ENCODE measurements at places on chromosomes 3 and 15. TPM values are rescaled to one million over a fixed set of nuclear protein-coding genes. Genes with fewer than 3 reads are reported as not detected.

DNA sequence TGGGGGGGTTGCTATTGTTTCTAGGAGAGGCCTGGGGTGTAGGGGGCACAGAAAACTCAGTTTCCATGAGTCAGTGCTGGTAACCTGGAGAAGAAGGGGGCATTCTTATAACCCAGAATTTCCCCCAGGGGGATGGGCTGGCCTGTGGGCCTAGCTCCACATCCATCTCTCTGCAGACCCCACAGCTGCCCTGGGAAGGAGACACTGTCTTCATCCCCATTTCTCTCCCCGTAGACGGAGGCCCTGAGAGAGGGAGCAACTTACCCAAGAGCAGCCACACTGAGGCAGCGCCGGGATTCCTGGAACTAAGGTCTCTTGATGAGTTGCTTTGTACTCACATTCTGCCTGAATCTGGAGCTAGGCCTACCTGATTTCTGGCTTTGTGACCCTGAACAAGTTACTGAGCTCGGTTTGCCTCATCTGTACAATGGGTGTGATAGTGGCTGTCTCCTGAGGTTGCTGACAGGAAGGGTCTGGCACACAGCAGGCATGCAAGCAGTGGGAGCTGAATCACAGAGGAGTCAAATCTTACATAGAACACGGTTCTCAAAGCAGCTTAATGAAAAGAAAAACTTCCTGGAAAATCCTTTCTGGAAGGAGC is 55.0 kb upstream of the LCTL start:
- no peak for DNase-seq

GRCh38 chr3:173902401-173902800 is 504.9 kb downstream of the NLGN1 start:
- no peak for DNase-seq

- no peak for DNase-seq
These were observed 559.0 kb downstream of the PDCD6IP start for GRCh38 chr3:34357461-34357860.

DNA sequence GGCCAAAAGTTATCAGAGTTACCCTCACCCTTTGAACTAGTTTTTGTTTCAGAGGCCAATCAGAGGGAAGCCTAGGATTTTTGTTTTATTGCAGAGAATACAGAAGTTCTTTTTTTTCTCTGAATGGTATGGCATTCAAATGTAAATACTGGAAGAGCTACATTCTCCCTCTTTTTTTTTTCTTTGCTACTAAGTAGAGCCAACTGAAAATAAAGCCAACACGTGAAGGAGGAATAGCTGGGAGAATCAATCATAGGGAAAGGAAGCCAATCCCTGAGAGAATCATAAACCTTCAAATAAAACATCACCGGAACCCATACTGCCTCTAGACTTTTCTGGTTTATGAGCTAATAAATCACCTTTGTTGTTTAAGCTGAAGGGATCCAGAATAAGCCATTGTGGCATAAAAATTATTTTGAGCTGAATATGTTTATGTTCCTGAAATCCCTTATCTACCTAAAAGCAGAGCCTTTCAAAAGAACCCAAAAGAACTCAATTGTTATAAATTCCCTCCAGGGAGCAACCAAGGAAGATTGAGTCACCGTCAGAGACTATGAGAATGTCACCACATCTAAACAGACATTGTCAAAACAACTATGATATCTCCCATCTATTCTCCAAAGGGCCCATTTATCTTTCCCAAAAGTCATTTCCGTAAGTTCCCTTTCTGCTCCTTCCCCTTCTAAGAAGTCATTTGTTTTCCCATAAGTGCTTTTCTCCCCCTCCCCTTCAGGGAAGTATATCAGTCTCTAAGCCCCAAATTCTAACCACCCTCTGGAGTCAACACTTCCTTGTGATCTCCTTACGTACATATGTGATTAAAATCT is 3.8 kb upstream of the ZNF280D start:
- DNase-seq: no peak

DNA sequence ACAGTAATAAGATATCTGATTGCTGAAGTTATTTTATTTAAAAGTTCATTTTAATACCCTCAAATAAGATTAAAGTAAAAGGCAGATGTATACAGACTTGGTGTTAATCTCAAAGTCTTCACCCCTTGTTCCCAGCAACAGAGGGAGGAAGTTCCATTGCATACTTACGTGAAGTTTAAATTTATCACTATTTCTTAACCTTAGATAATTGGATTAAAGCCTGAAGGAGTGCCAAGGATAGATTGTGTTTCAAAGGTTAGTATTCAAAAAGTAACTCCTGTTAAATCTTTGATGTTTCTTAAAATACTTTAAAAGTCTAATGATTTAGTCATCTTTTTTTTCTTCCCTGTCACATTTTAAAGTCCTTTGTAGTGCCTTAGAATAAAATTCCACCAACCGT is 39.3 kb downstream of the ATP1B3 start:
- no peak for DNase-seq

- peak; percentile 65 for DNase-seq
These were observed 34.5 kb downstream of the GPR171 start for GRCh38 chr3:151168269-151169094.

- no peak for DNase-seq
These were observed 13.8 kb downstream of the XIRP1 start for GRCh38 chr3:39178553-39178952.

GRCh38 chr3:122835590-122835989 is 40.7 kb downstream of the SLC49A4 start:
- no peak for DNase-seq

DNA sequence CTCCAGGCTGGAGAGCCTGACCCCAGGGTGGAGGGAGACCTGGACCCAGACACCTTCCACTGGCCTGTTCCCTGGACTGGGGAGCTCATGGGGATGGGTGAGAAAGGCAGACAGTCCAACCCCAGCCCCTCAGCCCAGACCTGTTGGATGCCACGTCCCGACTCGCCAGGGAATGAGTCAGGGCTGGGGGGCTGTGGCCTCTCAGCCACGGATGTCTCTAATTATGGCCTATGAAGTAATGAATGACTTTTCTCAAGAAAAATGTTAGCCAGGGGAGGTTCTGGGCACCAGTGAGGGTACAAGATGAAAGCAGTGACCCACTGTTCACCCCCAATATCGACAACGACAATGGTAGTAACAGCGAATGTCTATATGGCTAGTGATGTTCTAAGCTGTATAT is 107.0 kb upstream of the RPL32 start:
- no peak for DNase-seq

DNA sequence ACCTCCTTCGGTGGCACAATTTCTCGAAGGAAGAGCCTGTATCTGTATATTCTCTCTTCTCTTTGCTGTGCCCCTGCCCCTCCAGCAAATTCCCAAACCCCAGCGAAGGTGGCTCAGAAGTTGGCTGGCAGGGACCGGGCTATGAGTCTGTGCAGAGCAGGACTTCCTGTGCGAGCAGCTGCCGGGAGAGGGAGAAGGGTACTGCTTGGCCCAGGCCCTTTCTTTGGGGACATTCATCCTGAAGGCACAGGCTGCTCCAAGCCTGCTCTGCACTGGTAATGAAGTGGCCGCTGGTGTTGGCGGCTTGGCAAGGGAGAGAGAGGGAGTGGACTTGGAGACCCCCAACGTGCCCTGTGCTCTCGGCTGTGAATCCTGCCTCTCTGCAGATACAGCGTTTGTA is 1.5 kb downstream of the SLC6A11 start:
- no peak for DNase-seq

DNA sequence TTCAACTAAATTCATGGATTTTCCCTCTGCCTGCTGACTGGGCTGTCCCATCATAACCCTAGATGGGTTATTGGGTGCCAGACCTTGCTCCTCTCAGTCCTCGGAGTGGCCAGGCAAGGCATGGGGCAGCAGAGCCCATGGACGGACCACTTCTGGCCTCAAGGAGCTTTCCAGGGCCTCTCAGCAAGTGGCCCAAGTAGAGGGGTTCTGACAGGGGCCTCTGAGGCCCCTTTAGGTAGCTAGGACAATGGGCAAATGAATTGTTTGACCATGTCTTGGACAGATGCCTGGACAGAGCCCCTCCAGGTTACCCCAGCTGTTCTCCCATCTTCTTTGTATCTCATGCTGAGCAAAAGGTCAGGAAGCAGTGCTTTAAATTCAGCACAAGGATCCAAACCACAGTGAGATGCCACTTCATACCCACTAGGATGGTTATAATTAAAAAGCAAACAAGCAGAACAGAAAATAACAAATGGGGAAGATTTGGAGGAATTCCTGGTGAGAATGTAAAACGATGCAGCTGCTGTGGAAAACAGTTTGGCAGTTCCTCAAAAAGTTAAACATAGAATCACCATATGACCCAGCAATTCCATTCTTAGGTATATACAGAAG is 61.6 kb downstream of the SPSB4 start:
- no peak for DNase-seq

- no peak for DNase-seq
These were observed 43.6 kb downstream of the BLM start for GRCh38 chr15:90760661-90761232.

DNA sequence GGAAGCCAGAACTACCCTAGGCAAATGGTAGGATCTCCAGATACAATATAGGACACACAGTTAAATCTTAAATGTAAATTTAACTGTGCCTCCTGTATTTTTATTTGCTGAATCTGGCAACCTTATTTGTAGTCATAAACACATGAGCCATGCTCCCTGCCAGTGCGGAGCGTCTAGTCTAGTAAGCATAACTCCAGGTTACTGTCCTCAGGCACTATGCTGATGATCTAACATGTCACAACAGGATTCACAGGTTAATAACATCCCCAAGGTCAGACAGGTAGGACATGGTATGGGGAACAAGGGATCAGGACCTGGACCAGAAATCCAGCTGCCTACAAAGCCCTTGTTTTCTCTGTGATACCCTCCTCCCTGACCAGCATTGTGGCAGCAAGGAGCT is 305.1 kb downstream of the CACNA2D3 start:
- DNase-seq: no peak

- no peak for DNase-seq
These were observed 68.5 kb downstream of the PLCH1 start for GRCh38 chr3:155676252-155676981.

DNA sequence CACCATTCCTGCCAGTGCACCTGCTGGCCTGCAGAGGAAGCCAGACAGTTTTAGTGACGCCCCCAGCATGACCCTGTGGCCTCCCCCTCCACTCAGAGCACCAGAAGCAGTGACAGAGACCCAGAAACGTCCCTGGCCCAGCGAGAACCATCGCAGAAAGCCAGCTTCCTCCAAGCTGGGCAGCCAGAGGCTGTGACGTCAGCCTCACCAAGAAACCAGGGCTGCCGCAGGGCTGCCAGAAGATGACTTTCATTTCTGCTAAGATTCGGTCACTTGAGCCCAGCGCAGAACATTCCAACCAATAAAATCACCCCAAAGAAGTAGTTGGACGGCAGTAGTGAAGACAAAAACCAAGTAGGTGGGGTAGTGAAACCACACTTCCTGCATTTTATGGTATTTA is 29.6 kb upstream of the RPL32 start:
- no peak for DNase-seq

GRCh38 chr3:171768281-171768900 is 41.9 kb downstream of the PLD1 start:
- DNase-seq: no peak

DNA sequence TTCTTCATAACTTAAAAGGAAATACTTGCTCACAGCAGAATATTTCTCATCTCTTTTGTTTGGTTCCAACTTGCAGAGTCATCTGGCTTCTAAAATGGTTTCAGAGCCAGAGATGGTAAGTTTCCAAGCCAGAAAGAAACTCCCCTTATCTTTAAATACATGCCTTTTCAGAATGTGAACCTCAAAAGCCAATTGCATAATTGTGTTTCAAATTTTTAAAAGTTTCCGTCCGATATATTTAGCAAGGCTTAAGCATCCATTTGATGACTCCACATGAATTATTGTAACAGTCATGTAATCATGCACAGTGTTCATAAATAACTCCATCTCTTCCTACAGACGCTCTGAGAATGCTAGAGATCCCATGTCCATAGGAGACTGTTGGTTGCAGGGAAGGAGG is 40.6 kb upstream of the C3orf80 start:
- DNase-seq: no peak

- peak; percentile 59 for DNase-seq
These were observed at the start of gene PPP2R3A for GRCh38 chr3:135965506-135966270. Gene PPP2R3A, plus strand, starts transcription at chr3:135965728. Its CDS starts 35,771 bp downstream, at chr3:136001499.

DNA sequence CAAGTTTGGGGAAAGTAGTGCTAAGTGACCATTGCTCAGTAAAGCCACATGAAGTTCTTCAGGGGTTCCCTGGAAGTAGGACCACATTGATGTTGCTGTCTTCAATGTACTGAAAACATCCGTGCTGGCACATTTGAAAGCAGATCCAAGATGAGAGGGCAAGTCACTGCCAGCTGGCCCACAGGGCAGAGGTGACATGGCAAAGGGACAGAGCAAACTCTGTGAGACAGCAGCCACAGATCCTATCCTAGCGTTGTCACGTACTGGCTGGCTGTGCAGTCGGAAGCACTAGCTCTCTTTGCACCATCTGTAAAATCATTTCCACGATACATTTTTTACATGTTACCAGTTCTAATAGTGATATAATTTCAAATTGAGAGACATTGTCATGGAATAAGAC is 13.8 kb downstream of the MUC13 start:
- DNase-seq: no peak

- no peak for DNase-seq
These were observed 32.5 kb downstream of the PLXNA1 start for GRCh38 chr3:127015282-127016042.

- no peak for DNase-seq
These were observed 32.1 kb upstream of the BCL2L10 start for GRCh38 chr15:52144656-52145178.

DNA sequence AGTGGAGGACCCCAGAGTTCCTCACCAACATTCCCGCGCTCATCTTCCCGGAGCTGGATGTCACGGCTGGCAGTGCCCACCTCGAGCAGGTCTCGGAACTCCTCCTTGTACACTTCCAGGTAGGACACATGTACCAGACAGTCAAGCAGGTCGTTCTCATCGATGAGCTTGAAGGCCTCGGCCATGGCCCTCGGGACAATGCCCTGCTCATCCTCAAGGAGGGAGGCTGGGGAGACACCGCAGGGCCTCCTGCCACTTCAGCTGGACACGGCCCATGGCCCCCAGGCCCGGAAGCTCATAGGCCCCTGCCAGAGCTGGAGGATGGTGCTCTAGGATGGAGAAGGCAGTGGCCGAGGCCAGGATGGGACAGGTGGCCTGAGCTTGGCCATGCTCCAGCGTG is 5.6 kb downstream of the KIF7 start:
- DNase-seq: no peak

CLSTN2 gene
- total RNA-seq: 0.61 TPM

TMEM158 gene
- total RNA-seq: 0.66 TPM

SEMA3B gene
- total RNA-seq: 0.66 TPM

MFGE8 gene
- total RNA-seq: 21.8 TPM

FETUB gene
- total RNA-seq: 0.09 TPM

DIPK2A gene
- total RNA-seq: 19.8 TPM

TRAT1 gene
- 125 TPM for total RNA-seq

SOX2 gene
- 0.42 TPM for total RNA-seq

GOLGA8S gene
- total RNA-seq: 0.05 TPM

SOX14 gene
- total RNA-seq: 0.09 TPM

Measured in thymus (tissue), 14 donors.